ENCODE measurements at places on chromosomes 7 and 10.

DNA sequence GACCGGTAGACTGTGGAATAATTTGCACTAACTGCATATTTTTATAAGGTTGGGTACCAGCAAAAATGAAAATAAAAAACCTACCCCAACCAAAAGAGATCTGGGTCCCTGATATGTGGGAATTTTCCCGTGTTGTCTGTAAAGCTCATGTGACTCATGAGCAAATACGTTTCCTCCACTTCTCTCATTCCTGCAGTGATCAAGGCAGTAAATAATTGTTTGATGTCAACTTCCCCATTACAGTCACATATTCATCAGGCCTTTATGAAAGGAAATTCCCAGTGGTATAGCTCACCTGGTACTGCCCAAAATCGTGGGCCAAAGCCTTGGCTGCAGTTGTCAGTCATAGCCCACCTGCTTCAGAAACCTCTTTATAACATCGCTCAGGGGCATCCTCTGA lies 166.0 kb upstream of the ANK3 start:
- H3K4me1 ChIP-seq = no peaks in the 10 kb centered on the region
- no peaks in the 10 kb centered on the region for H3K27me3 ChIP-seq
- H3K4me3 ChIP-seq = no peak overlapping the region
- no peak for DNase-seq

GRCh38 chr7:74031403-74032190 lies 3.6 kb downstream of the ELN start:
- H3K4me1 ChIP-seq = peaks cover 10% of the 10 kb centered on the region
- no peaks in the 10 kb centered on the region for H3K27me3 ChIP-seq
- H3K36me3 ChIP-seq = no peaks in the 10 kb centered on the region
- H3K27ac ChIP-seq = no peak overlapping the region
- no peak for DNase-seq

DNA sequence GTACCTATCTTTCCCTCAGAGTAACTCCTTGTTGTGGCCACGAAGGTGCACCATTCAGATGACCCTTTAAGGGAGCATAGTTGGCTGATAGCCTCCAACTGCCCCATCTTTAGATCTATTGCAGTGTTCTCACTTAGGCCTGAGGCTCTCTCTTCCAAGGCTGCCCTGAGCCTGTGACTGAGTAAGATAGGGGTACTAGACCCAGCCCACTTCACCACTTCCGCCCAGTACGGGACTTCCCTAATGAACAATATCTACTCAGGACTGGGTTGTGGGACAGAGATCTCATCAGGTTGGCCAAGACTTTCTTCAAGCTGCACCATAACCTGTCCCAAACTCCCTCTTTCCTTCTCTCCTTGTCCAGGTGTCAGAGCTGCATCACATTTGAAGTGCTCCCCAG lies 5.7 kb upstream of the GNAI1 start:
- H3K27me3 ChIP-seq = peaks cover 10% of the 10 kb centered on the region
- H3K36me3 ChIP-seq = no peaks in the 10 kb centered on the region
- H3K4me3 ChIP-seq = no peak overlapping the region
- DNase-seq = no peak
- no peak overlapping the region for H3K27ac ChIP-seq

DNA sequence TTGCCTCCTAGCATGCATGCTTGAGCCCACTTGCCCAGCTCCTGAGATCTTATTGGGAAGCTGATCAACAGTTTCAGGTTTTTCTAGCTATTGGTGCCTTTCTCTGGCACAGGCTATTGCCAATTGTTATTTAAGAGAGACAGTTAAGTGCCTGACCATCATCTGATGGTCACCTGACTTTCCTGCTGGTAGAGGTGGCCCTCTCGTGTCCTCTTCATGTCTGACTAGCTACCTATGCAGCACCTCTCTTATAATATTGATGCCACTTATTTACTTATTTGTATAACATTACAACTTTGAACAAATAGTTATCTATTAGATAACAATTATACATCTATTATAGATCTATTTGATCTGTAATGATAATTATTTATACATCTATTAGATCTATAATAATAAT lies 205.9 kb upstream of the SEMA3D start:
- no peaks in the 10 kb centered on the region for H3K27me3 ChIP-seq
- H3K4me3 ChIP-seq = no peak overlapping the region
- DNase-seq = no peak
- no peaks in the 10 kb centered on the region for H3K4me1 ChIP-seq
- H3K36me3 ChIP-seq = no peaks in the 10 kb centered on the region

DNA sequence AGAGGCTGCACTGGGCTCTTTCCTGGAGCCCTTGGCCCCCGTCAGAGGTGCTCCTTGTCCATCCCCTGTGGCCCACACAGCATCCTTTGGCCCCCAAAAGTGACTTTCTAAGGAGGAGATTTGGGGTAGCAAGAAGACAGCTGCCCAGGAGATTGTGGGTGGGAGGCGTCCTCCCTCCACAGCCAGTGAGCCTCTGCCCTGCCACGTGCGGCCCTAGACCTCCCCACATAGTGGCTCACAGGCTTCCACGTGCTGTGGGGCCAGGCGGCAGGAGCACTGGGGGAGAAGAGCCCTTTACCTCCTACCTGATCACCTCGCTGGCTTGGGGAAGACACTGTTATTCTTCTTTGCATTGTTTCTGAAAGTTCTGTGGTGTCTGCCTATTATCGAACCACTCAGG lies 178.8 kb downstream of the TCERG1L start:
- H3K27me3 ChIP-seq = no peaks in the 10 kb centered on the region
- H3K4me3 ChIP-seq = no peak overlapping the region
- H3K36me3 ChIP-seq = no peaks in the 10 kb centered on the region
- no peak overlapping the region for H3K27ac ChIP-seq
- DNase-seq = no peak
- H3K4me1 ChIP-seq = no peaks in the 10 kb centered on the region

GRCh38 chr7:139345042-139345441 lies 3.9 kb downstream of the FMC1 start:
- no peak overlapping the region for H3K27ac ChIP-seq
- peaks cover 21% of the 10 kb centered on the region for H3K36me3 ChIP-seq
- no peaks in the 10 kb centered on the region for H3K4me1 ChIP-seq
- no peak overlapping the region for H3K4me3 ChIP-seq
- H3K27me3 ChIP-seq = no peaks in the 10 kb centered on the region

GRCh38 chr7:1981201-1981877 lies 251.4 kb downstream of the MAD1L1 start:
- no peak for DNase-seq
- H3K4me1 ChIP-seq = no peaks in the 10 kb centered on the region
- peaks cover 17% of the 10 kb centered on the region for H3K36me3 ChIP-seq
- H3K27ac ChIP-seq = no peak overlapping the region
- no peaks in the 10 kb centered on the region for H3K27me3 ChIP-seq

DNA sequence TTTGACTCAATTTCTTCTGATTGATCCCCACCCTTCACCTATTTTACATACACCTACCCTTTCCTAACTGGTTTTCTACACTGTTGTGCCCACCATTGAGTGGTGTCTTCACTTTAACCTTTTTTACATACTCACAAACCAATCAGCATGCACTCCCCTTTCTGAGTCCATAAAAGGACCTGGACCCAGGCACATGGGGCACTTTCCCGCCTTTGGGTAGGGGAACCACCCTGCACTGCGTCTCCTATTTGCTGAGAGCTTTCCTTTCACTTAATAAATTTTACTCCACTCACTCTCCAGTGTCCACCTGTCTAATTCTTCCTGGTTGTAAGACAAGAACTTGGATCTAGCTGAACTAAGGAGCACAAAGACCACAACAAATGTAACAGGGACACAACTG lies 33.8 kb downstream of the ANKMY2 start:
- no peaks in the 10 kb centered on the region for H3K4me1 ChIP-seq
- H3K4me3 ChIP-seq = no peak overlapping the region
- DNase-seq = no peak

DNA sequence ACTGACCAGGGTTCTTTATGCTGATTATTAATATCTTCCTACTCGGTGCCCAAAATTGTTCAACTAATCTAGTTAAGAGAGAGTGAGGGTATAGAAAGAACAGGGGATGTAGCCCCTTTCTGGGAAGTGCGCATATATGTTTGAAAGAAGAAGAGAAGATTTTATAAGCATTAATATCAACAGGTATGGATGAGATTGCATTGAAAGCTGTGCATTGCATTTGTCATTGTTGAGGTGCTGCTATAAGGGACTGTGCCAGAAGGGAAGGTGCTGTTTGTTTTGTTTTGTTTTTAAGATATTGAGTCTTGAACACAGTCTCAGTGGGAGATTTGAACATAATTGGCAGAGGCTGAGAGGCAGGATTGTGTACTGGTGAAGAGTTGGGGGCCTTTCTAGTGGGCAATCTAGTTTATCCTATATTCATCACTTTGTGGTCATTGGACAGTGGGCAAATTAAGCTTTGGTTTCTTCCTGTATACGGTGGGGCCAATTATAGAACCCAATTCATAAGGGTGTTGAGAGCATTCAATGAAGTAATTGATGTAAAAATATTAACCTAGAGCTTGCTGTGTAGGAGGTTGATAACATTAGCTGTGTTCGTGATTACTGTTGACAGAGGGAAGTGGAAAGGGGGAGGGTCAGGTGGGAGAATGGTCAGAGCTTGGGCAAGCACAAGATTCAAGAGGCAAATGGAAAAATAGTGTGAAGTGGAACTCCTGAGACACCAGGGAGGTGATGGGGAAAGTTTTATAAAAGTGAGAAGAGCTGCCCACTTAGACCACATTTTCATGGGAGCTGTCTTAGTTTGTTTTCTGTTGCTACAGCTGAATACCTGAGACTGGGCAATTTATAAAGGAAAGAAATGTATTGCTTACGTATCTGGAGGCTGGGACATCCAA lies 19.9 kb upstream of the PCGF5 start:
- H3K27me3 ChIP-seq = no peaks in the 10 kb centered on the region
- H3K27ac ChIP-seq = no peak overlapping the region
- no peak for DNase-seq
- no peaks in the 10 kb centered on the region for H3K36me3 ChIP-seq
- H3K4me1 ChIP-seq = no peaks in the 10 kb centered on the region

GRCh38 chr7:134865001-134865845 lies 85.8 kb downstream of the CALD1 start:
- peak; percentile 69 for DNase-seq
- H3K27me3 ChIP-seq = no peaks in the 10 kb centered on the region
- no peak overlapping the region for H3K4me3 ChIP-seq
- H3K4me1 ChIP-seq = peaks cover 11% of the 10 kb centered on the region

DNA sequence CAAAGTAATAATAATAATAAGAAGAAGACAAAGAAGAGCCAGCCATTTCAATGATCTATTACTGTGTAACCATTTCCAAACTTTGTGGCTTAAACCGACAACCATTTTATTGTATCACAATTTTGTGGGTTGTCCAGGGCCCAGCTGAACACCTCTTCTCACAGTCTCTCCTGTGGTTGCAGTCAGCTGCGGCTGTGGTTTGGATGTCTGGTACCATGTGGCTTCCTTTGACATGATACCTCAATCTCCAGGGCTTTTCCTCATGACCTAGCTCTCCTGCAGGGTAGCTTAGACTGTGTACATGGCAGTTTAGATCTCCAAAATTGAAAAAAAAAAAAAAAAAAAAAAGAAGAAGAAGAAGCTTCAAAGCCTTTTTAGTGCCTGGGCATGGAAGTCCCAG lies 72.6 kb upstream of the NFKB2 start:
- H3K4me3 ChIP-seq = no peak overlapping the region
- no peak overlapping the region for H3K27ac ChIP-seq
- H3K4me1 ChIP-seq = no peaks in the 10 kb centered on the region
- DNase-seq = no peak
- H3K27me3 ChIP-seq = no peaks in the 10 kb centered on the region

- no peaks in the 10 kb centered on the region for H3K4me1 ChIP-seq
- H3K27ac ChIP-seq = no peak overlapping the region
- H3K4me3 ChIP-seq = no peak overlapping the region
- no peaks in the 10 kb centered on the region for H3K27me3 ChIP-seq
- no peak for DNase-seq
- no peaks in the 10 kb centered on the region for H3K36me3 ChIP-seq
Observed at GRCh38 chr10:12661671-12662070, 312.3 kb downstream of the CAMK1D start.

GRCh38 chr7:35805876-35806275 lies 5.0 kb downstream of the SEPTIN7 start:
- H3K27ac ChIP-seq = no peak overlapping the region
- H3K27me3 ChIP-seq = no peaks in the 10 kb centered on the region
- peaks cover 15% of the 10 kb centered on the region for H3K36me3 ChIP-seq
- no peak for DNase-seq

- DNase-seq = peak; percentile 97
- peaks cover 39% of the 10 kb centered on the region for H3K27me3 ChIP-seq
Observed at GRCh38 chr10:123582084-123582989, 83.8 kb upstream of the GPR26 start.

DNA sequence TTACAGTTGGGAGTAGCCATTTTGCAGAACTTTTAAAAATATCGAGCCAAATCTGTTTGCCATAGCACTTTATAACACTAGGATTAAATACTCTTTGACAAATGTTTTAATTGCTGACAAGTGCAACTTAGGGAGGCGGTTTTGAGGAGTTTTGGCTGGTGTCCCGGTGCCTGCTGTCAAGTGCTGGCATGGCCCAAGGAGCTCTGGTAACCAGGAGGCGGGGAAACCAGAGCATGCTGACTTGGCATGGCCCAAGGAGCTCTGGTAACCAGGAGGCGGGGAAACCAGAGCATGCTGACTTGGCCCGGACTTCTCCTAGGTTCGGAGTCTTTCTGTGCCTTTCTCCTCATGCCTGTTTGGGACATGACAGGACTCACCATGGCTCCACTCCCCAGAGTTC lies 30.8 kb upstream of the ZNF32 start:
- H3K4me1 ChIP-seq = no peaks in the 10 kb centered on the region
- no peak overlapping the region for H3K4me3 ChIP-seq
- no peaks in the 10 kb centered on the region for H3K27me3 ChIP-seq
- H3K36me3 ChIP-seq = no peaks in the 10 kb centered on the region
- H3K27ac ChIP-seq = no peak overlapping the region

GRCh38 chr10:2478656-2479055 lies 588.7 kb upstream of the PFKP start:
- no peaks in the 10 kb centered on the region for H3K4me1 ChIP-seq
- DNase-seq = no peak
- no peaks in the 10 kb centered on the region for H3K36me3 ChIP-seq
- H3K27me3 ChIP-seq = no peaks in the 10 kb centered on the region

DNA sequence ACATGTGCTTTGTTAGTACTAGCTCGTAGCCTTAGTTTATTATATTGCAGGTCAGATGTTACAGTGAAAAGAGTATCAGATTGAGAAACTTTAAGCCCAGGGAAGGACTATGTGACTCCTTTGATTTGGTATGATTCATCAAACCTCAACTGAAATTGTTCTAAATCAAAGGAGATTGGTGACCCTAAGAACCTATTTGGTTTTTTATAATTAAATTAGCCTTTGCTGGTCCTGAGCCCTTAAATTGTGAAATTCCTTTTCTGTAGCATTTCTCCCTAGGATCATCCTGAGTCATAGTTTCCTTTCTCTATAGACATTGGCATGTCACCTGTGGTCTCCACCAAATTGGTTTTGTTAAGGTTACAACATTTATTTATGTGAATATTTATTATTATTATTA lies 89.7 kb downstream of the POLR1F start:
- no peak overlapping the region for H3K4me3 ChIP-seq
- H3K4me1 ChIP-seq = no peaks in the 10 kb centered on the region
